ENCODE measurements at places on chromosomes 11 and 22.

GRCh38 chr22:40433416-40434090 is 63.2 kb downstream of the SGSM3 start:
- DNase-seq, result no peak

DNA sequence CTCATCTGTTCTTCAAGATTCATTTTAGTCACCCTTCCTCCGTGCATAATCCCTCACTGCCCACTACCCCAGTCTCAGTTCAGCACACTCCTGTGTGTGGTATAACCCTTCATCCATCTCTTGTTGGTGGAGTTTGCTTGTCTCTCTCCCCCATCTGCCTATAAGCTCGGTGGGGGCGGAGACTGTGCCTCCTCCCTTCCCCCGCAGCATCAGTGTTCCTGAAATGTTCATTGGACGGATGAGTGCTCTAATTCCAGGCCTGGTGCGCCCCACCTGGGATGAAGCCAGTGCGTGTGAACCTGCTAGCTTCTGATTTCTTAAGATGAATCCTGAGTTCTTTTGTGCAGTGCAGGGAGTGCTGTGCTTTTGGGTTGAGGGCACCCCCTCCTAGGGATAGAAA is 100.0 kb downstream of the GRIK4 start:
- DNase-seq, result no peak

DNA sequence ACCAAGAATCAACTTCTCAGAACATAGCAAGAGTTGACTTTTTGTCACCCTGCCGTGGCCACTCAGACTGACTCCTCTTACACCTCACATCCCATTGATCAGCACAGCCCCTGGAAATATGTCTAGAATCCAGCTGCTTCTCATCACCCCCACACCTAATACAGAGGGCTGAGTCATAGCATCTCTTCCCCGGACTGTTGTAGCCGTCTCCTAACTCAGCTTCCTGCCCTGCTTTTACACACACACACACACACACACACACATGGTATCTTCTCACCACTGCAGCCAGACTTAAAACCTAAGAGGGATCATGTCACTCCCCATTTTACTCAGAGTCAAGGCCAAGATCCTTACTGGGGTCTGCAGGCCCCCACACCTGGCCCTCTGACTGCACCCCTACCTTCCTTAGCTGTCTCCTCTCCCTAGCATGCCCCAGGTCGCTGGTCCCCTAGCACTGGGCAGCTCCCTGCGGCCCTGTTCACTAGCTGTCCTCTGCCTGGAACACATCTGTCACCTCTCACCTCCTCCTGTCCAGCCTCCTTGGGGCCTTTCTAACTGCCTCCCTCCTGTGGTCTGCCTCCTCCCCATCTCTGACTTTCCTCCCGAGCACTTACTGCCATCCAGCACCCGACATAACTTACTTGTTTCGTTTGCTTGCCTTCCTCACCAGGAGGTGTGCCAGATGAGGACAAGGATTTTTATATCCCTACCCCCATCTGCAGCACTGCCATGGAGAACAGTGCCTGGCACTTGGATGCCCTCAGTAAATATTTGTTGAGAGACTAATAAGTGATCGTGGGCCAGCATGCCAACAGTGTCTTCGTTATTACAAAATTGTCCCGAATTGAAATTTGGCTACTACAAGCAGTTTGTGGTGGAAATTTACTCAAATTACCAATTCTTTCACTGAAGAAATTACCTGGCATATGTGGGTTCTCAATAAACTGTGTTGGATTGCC is 61.9 kb downstream of the BMAL1 start:
- DNase-seq, result no peak

- DNase-seq, result no peak
Measured at GRCh38 chr11:70717936-70718595, 319.7 kb downstream of the CTTN start.

DNA sequence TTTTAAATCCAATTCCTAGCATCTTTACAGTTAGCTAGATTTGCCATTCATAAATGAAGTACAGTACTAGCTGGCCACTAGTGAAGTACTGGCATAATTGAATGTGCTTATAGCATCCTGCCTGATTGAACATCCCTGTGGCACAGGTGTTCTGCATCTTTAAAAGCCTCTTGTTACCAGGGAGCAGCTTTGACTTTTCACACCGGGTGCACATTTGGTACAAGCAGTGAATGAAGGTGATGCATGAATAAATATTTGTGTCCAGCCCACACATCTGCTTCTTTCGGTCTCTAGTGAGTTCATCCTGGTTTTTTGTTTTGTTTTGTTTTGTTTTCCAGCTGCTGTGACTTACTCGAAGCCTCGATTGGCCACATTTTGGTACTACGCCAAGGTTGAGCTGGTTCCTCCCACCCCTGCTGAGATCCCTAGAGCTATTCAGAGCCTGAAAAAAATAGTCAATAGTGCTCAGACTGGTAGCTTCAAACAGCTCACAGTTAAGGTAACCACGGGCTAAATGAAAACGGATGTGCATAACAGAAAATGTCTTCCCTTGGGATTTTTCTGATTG is 5.3 kb downstream of the ATP5MG start:
- peak; percentile 5 for DNase-seq

DNA sequence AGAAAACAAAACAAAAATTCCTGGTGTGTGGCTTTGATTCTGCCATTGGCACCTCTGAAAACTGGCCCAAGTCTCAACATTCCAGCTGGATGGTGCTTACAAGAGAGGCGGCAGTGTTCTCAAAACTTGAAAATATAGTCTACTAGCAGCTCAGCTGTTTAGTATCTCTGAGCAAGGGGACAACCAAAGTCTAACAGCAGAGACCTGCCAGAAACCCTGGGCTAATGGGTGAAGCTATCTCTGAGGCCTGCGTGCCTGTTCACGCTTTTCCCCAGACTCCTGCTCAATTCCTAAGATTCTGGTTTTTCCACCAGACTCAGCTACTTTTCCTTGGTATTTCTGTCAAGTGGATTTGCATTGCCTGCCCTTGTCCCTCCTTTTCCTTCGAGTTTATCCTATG is 17.9 kb downstream of the TMEM218 start:
- no peak for DNase-seq

- no peak for DNase-seq
Measured at GRCh38 chr22:30516731-30517130, 11.2 kb upstream of the SEC14L4 start.

DNA sequence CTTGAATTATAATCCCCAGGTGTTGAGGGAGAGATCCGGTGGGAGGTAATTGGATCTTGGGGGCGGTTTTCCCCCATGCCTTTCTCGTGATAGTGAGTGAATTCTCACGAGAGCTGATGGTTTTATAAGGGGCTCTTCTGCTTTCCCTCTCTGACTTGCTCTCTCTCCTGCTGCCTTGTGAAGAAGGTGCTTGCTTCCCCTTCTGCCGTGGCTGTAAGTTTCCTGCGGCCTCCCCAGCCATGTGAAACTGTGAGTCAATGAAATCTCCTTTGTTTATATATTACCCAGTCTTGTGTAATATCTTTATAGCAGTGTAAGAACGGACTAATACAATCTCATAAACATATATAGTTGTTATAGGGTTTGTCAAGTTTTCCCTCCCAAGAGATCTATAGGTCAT is 32.8 kb downstream of the KCNE3 start:
- no peak for DNase-seq

GRCh38 chr11:88307749-88308425 is 29.6 kb downstream of the CTSC start:
- no peak for DNase-seq

DNA sequence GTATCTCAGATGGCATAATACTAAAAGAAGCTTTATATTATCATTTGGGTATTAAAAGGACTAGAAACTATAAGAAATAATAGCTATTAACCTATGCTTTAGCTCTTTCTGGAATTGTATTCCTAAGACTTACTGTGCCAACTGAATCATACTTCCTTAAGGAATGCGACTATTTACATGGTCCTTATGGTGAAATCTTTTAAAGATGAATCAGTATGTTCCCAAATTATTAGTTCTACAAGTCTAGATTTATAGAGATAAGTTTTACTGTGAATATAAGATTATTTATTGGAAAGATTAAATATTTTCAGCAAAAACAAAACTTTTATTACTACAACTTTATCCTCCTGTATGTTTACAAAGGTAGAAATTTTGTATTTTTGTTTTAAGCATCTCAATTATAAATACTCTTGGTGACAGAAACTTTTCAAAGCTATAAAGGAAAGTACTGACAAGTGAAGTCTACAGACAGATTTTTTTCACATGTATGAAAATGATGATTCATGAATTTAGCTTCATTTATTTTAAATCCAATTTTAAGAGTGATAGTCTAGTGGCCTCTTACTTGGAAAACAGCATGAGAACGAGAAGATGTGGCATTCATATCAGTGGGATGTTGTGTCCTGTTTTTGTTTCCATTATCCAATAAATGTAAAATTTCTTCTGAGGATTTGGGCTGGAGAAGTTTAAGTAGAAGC is 17.8 kb downstream of the KIF18A start:
- DNase-seq, result no peak

DNA sequence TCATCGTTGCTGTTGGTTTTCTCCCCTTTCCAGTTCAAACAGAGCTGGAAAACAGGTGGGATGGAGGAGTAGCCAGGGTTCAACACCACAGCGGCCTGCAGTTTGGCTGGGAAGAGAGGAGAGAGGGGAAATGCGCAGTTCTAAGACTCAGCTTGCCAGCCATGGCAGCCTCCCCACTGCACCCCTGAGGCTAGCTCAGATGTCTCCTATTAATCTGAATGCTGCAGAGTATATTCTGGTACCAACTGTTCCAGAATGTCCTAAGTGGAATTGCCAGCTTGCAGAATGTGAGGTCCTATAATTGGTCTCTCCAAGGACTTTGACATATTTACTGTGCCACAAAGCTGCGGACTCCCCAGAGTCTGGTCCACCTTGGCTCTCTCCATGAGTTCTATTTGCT is 32.0 kb downstream of the NEFH start:
- DNase-seq, result no peak

DNA sequence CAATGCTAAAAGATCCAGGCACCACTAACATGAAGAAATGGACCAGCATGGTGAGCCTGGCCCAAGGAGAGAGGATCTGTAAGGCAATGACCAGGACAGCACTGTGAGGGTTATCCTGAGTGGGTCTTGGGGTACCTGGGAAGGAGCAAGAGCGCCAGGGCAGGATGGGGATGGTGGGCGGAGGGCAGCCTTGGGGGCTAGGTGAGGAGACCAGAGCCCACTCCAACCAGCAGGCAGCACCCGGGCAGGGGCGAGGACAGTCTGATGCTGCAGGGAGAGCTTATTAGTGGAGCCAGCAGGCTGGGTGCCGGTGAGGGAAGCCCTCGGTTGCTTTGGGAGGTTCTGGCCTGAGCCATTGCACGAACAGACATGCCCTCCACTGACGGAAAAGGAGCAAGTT is 10.7 kb upstream of the NAP1L4 start:
- no peak for DNase-seq

GRCh38 chr11:2342981-2343380 is 34.1 kb upstream of the CD81 start:
- no peak for DNase-seq

GRCh38 chr11:65432100-65432650 is 9.6 kb downstream of the NEAT1 start:
- DNase-seq, result no peak

DNA sequence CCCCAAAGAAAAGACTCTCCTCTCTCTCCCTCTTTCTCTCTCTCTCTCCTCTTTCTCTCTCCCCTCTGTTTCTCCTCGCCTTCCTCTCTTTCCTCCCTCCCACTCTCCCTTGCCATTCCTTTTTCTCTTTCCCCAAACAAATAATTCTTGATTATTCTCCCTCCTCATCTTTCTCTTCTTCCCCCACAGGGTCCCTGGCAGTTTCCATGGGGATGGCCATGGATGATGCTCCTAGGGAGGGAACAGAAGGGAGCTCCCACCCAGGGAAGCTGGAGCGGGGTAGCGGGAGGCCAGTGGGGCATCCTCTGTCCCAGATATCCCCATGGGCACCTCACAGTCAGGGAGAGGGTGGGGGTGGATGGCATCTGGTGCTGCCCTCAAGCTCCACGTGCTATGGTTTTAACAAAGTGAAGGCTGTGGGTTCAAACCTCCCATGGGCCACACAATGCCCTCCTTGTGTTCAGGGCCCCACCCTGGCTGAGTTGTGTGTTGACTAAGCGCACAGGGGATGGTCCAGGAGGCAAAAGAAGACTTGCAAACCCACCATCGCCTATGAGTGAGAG is 266.4 kb downstream of the BUD13 start:
- DNase-seq, result no peak

DNA sequence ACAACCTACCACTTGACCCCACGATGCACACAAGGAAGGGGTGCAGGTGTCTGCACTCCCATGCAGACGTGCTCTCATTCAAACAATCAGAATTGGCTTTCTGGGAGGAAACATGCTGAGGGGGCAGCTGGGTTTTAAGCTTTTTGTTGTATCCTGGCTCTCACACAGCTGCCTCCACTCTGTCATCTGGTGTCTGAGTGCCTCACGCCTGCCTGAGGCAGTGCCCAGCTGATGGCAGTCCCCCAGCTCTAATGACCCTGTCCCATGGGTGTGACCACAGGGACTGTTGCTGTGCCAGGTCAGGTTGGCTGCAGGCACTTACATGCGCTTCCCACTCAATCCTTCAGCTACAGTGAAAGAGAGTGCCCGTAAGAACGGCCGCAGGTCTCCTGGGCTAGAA is 53.7 kb downstream of the ARFGAP3 start:
- peak; percentile 34 for DNase-seq

- DNase-seq, result peak; percentile 1
Measured at GRCh38 chr11:104946907-104947306, 21.5 kb downstream of the CASP4 start.

- no peak for DNase-seq
Measured at GRCh38 chr11:1828542-1828941, 6.2 kb upstream of the SYT8 start.

DNA sequence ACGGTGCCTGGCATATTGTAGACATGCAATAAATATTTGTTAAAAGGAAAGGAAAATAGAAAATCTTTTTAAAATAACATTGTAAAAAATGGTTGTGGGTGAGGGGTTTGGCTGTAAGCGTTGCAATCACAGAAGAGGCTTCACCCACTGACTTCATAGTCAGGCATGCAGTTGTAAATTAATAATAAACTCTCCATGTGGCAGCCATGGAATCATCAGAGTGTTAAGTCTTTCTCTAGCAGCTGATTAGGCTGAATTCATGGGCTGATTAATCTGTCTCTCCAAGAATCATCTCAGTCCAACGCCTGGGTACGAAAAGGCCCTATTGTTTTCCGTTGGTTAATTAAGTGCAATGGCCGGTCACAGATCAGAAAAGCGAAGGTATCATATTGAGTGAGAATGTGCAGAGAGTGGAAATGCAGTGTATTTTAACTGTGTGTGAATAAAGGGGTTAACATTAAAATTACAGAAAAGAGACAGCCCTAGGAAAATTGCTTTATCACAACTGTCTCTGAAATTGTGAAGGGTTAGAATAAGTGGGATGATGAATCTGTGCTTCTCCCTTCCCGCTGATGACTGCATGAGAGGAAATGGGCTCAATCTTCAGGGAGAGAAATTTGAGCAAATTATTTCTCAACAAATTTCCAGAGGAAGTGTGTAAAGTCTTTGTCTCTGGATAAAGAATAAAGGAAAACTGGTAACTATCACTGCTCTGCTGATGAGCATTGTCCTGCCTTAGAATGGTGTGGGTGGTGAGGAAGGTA is 269.0 kb downstream of the FAM76B start:
- no peak for DNase-seq

All from NCI-H1694 treated with DMSO at 0.1 percent for 48 hours (cell line).